ENCODE measurements at places on chromosomes 5 and 9.

DNA sequence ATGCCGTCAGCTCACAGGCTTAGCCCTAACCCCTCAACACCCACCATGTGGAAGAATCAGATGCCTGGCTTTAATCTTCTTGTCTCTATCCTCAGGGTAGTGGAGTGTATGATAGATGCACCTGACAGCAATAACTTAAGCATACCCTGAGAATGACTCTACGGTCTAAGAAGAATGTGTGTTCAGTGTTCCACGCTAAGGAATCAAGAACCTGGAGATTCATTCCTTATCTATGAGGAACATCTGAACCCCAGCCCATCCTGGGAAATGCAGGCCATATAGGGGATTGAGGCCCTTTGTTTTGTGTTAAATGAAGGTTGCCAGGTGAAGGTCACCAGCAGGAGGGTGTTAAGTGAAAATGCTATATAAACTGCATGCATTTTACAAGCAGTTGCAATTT is 63.0 kb downstream of the KLHL3 start:
- no peak for DNase-seq

DNA sequence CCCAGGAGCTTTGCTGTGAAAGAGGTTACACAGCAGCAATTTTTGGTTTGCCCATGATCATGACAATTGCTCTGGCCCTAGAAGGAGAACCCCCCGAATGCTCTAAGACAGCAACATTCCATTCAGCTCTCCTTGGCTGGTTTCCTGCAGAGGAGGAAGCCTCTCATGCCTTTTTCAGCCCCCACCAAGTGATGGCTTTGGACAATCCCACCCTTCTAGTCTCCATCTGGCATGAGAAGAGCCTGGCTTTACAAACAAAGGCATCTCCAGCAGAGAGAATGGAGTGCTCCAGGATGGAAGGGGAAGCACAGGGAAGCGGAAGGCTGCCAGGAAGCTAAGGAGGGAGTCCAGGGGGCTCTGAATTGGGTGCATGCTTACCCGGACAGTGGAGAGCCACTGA is 98.4 kb downstream of the CRB2 start:
- no peak for DNase-seq

- DNase-seq = no peak
Measured at GRCh38 chr9:123150708-123151503, 117.4 kb downstream of the GPR21 start.

GRCh38 chr5:54570916-54571315 is 53.4 kb downstream of the SNX18 start:
- DNase-seq = no peak

DNA sequence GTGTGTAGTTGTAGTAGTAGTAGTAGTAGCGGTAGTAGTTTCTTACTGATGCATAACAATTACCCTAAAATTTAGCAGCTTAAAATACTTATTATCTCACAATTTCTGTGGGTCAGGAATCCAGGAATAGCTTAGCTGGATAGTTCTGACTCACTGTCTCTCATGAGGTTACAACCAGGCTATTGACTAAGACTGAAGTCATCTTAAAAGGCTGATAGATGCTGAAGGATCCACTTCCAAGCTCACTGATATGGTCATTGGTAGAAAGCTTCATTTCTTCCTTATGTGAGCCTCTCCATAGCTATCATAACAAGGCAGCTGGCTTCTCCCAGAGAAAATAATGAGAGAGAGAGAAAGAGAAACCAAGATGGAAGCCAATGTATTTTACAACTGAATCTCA is 147.5 kb upstream of the FBXL17 start:
- DNase-seq = no peak

DNA sequence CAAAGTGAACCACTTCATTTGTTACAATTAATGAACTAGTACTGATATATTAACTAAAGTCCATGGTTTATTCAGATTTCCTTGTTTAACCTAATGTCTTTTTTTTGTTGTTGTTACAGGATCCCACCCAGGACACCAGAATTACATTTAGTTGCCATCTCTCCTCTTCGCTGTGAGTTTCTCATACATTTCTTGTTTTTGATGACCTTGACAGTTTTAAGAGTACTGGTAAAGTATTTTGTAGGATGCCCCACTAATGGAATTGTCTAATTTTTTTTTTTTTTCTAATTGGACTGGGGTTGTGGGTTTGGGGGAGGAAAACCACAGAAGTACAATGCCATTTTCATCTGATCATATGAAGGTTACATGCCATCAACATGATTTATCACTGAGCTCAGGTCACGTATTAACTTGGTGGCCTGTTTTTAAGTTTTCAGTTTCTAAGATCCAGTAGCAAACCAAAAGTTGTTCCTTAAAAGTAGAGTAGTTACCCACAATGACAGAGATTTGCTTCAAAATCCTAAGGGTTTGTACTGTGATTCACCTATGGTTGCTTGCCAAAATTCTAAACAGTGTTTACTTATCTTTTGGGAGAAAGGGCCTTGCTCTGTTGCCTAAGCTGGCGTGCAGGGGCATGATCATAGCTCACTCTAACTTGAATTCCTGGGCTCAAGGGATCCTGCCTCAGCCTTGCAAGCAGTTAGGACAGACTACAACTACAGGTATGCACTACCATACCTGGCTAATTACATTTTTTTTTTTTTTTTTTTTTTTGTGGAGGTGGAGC is 4.5 kb upstream of the OTULIN start:
- no peak for DNase-seq

DNA sequence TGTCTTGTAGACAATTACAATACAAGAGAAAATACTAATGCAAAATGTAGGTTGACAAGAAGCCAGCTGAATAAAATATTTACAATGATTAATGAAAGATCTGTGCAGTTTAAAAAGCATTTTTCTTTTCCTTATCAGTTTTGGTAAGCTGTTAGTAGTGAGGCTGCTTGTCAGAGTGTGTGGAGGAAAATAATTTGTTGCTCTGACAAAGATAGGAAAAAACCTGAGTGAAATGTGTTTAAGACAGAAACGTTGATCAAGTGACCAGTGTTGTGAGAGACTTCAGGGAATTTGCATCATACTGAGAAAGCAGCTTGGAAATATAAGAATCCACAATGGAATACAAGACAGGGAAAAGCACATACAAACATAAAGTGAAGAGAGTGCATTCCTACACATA is 360.3 kb upstream of the CDH18 start:
- no peak for DNase-seq

DNA sequence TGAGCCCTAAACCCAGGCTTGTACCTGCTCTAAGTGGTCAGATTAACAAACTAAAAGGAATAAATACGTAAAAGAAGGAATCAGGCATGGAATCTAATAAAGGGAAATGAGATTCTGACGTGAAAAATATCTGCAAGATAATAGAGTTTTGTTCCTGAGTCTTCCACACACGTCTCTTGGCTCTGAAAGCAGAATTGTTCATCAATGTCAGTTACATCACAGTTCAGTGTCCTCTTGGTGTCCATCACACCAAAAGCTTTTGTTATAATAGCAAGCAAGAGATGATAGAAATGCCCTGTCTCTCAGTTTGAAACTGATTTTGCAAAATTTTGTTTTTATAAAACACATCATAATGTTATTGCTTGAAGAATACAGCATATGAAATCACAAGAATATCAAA is 34.7 kb upstream of the NMUR2 start:
- DNase-seq = no peak

DNA sequence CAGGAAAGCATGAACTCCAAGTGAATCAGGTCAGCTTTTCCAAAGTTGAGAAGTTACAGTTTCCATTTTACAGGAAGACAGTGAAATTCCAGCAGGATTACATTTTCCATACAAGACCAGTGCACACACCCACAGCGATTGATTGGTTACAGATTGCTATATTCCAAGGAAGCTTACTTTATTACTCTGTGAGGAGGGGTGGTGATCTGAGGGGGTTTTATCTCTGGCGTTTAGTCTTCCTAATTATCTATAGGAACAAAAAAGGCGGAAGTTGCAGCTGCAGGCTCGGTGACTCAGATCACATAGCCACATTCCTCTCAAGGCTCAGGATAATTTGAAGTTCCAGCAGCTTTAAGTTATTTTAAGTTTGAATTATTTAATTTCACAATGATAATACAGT is 450.4 kb upstream of the NMUR2 start:
- no peak for DNase-seq

GRCh38 chr5:173573126-173573960 is 43.1 kb downstream of the BOD1 start:
- peak; percentile 80 for DNase-seq

DNA sequence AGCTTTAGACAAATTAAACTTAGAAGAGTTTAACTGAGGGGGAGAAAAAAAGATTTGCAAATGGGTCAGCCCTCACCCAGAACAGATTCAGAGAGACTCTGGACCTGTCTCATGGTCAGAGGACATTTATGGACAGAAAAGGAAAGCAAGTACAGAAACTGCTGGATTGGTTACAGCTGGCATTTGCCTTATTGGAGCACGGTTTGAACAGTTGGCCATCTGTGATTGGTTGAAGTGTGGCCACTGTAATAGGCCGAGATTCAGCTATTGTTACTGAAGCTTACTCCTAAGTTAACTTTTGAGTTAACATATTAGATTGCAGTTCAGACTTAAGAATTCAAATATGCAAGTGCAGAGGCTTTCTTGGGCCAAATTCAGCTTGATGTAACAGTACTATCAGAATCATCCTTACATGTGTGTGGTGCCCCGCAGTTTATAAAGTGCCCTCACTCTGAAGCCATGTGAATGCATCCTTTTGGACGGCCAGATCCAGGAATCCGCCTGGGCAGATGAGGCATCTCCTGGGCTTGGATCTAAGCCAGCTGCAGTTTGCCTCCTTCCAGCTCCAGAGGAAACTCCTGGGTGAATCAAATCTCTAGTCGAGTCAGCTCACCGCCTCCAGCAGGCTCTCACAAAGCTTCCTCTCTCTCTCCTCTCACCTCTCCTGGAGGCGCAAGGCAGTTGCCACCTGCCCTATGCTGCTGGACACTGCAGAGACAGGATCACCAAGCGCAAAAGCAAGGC is 165.2 kb downstream of the ADAMTS12 start:
- no peak for DNase-seq

DNA sequence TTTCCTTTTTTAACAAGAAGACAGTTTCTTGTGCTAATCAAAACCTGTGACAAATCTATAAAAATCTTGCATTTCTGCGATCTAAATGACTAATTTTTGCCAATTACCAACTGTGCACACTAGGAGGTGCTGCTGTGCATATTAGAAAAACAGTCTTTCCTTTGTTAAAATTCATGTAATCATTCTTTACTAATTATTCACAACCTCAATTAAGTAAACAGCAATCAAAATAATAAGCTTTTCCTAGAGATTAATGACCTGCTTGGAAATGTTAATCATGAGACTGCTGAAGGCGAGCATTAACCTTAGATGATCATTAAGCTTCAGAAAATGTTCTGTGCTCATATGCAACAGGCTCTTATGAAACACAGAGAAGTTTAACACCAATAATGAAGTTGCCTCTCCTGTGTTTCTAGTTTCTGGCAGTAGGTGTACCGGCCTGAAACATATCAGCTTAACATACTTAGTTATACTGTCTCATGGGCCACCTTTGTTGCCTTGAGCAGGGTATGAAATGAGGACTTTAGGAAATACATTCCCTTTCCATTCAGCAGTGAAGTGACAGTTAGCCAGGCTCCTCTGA is 17.7 kb downstream of the RFESD start:
- DNase-seq = peak; percentile 61

GRCh38 chr5:117461966-117462365 is 887.3 kb upstream of the SEMA6A start:
- DNase-seq = no peak

- DNase-seq = no peak
Measured at GRCh38 chr5:148484651-148485050, 100.9 kb downstream of the FBXO38 start.

DNA sequence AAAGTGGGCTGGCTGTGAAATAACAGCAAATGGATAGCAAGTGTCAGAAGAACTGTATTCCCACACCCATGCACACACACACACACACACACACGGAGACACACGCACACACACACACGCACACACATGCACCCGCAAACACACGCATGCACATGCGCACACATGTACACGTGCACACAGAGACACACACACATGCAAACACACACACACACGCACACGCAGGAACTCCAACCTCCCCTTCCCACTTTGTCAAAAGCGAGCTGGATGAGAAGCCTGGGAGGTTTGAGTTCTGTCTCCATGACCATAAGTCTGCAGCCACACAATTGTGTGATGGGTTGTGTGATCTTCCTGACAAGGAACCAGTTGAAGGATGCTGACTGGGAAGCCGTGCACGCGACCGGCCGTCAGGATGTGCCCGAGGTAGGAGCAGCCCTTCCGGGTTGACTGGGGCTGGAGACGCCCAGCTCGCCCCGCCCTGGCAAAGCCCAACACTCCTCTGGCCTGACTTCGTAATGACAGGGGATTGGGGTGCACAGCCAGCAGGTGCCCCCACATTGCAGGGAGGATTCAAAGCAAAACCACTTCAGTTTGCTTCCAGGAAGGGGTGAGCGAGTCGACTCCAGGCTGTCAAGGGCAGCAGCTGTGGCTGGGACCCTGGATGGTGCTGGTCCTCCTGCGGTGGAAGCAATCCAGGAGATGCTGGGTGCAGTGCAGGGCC is 29.3 kb upstream of the NKD2 start:
- DNase-seq = no peak

GRCh38 chr9:119420231-119420630 is 51.0 kb upstream of the BRINP1 start:
- DNase-seq = no peak

GRCh38 chr5:168734620-168735300 is 155.6 kb upstream of the PANK3 start:
- DNase-seq = no peak

GRCh38 chr5:67405755-67406154 is 209.2 kb upstream of the CD180 start:
- DNase-seq = peak; percentile 11

- peak; percentile 97 for DNase-seq
Measured at GRCh38 chr9:126939821-126940221, 25.2 kb downstream of the RALGPS1 start.

DNA sequence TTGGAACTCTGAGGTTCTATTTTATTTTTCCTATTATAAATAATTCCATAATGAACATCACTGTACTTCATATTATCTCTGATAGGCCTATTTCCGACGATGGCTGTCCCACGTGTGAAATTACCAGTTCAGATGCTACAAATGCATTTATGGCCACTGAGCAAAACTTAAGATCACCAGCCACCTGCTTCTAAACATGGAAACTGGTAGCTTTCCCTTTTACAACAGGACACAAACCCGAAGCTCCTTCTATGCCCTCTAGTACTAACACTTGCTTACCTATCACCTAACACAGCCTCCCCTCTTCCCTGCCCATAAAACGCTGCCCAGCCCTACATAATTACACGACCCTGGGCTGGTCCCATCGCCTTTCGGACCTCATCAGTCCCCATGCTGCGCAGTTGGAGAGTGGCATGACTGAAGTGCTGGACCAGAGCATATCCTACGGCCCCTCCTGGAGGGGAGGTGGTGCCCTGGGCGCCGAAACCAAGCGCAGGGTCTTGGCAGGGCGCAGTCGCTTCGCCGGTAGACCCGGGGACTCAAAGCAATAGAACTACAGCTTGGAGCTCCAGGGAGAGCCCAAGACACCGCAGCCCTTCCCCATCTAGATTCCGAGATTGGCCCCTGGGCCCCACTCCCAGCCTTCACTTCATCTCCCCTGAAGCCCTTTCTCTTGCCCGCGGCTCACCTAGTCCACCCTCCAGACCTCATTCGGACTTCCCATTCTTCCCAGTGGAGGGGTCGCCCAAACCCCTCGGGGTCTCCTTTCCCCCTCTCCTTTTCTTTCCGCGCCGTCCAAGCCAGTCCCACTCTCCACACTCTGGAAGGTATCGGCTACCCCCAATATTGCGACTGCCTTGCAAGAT is 1.0 kb upstream of the SAP30L start:
- peak; percentile 51 for DNase-seq

GRCh38 chr5:68554571-68555279 is 339.2 kb downstream of the PIK3R1 start:
- DNase-seq = no peak
